ENCODE measurements at places on chromosomes 6 and 20. TPM values are rescaled to one million over a fixed set of nuclear protein-coding genes. Genes with fewer than 3 reads are reported as not detected.

The CDSN gene
- not detected for total RNA-seq

The PLEKHG1 gene
- total RNA-seq: 2.9 TPM

The TRIM39 gene
- 15.1 TPM for total RNA-seq

The SOD2 gene
- 84.8 TPM for total RNA-seq

The CEBPB gene
- 37.5 TPM for total RNA-seq

The MAFB gene
- total RNA-seq: 0.33 TPM

The SIRPD gene
- not detected for total RNA-seq

The OTOR gene
- total RNA-seq: not detected

The DEFB121 gene
- total RNA-seq: not detected

The KHDC3L gene
- not detected for total RNA-seq

- DNase-seq: no peak
Measured at GRCh38 chr6:92122746-92123145, 1296.6 kb downstream of the EPHA7 start.

GRCh38 chr6:55260181-55260580, 67.1 kb upstream of the GFRAL start:
- no peak for DNase-seq

- DNase-seq: no peak
Measured at GRCh38 chr20:14521016-14521415, 183.6 kb upstream of the FLRT3 start.

GRCh38 chr6:149888093-149888492, 9.8 kb downstream of the RAET1E start:
- no peak for DNase-seq

DNA sequence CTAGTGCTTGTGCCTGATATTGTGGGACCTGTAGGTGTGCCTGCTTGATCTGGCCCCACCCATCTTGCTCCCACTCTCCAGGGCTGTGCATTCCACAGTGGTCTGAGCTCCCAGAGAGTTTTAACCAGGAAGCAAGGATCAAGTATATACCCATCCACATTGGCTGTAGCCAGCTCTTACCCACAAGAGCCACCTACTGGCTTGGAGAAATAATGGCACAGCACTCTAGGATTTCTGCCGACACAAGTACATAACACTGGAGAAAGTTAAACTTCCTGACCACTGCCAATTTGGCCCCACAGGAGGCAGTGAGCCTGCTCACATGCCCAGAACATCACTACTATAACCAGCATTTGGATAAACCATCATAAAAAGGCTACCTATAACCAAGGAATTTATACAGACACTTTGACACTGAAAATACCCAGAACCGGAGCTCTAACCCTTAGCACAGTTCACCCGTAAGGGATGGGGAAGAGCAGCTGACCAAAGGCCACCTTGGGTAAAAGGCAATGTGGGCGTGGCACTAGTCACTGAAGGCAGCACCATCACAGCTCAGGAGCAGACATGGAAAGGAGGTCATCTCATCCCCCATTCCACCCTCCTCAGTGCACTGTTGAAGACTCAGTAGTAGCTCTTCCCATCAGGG, 440.4 kb downstream of the BTBD3 start:
- no peak for DNase-seq

DNA sequence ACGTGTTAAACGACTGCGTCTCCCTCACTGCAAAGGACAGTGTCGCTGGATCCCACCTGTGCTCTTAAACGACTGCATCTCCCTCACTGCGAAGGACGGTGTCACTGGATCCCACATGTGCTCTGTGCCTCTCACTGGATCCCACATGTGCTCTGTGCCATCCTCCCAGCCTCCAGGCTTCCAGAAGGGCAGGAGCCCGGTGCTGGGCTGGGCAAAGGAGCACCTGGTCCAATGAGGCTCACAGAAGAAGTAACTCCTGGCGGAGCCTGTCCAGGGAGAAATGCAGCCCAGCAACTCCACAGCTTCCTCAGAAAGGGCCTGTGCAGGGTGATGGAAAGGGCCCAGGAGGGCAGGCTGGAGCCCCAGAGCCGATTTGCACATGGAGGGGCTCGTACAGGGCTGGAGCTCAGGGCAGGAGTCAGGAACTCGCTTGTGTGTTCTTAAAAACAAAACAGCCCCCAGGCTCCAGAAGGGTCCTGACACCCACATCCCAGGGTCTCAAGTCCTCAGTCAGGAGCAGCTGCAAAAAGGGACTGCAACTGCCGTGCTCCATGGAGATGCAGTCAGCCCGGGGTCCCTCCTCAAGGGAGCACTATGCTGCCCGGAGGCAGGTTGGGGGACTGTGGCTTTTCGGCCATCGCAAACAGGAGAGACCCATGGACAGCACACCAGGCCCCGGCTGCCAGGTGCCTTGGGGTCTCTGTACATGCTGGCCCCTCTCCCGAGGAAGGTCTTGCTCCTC, 52.7 kb downstream of the DLL1 start:
- DNase-seq: no peak

DNA sequence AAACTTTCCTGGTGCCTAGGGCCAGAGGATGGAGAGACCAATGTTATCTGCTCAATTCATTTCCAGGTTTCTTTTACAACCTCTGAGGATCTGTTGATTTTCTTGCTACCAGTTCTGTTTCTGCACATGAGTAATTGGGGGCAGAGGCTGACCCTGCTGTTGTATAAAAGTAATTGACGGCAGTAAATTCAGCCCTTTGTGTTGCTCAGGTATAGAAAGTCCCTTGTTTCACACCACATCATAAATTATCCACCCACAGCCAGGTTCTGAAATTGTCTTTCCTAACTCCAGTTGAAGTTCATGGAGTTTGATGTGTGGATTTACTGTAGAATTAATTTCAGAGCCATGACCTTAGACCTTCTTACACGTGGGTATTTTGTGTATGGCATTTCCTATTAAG, 107.4 kb upstream of the GRIK2 start:
- no peak for DNase-seq

DNA sequence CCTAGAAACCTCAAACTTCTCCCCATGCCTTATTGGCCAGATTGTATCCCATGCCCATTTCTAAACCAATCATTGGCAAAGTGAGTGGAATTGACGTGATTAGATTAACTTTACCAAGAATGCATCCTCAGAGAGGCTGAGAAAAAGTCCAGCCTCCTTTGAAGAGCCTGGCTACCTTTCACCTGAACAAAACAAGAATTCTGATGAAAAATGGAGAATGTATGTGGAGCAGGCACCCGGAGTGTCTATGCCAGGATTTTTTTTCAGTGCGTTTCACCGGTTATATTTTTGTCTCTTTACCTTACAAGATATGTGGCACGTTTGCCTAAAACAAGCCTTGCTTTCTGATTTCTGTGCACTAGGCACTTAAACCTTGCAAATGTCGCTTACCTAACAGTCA, 6.1 kb upstream of the TRAM2 start:
- no peak for DNase-seq

- no peak for DNase-seq
Measured at GRCh38 chr20:17501701-17502100, 29.5 kb downstream of the BFSP1 start.

DNA sequence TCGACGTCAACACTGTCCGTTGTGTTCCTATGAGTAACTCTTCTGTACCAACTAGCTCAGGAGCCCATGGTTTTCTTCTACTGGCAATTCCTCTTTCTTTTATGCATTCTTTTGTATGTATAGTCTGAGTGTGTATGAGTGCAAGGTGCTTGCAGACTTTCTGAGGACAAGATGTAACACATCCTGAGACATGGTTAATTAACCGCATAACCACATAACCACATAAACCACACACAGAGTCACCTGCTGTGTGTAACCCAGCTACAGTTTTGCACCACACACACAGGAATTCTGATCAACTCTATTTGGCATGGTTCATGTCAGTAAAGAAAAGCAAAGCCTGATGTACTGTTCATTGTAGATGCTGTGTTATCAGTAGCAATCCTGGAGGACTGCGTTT, 98.6 kb downstream of the DACT2 start:
- DNase-seq: no peak

DNA sequence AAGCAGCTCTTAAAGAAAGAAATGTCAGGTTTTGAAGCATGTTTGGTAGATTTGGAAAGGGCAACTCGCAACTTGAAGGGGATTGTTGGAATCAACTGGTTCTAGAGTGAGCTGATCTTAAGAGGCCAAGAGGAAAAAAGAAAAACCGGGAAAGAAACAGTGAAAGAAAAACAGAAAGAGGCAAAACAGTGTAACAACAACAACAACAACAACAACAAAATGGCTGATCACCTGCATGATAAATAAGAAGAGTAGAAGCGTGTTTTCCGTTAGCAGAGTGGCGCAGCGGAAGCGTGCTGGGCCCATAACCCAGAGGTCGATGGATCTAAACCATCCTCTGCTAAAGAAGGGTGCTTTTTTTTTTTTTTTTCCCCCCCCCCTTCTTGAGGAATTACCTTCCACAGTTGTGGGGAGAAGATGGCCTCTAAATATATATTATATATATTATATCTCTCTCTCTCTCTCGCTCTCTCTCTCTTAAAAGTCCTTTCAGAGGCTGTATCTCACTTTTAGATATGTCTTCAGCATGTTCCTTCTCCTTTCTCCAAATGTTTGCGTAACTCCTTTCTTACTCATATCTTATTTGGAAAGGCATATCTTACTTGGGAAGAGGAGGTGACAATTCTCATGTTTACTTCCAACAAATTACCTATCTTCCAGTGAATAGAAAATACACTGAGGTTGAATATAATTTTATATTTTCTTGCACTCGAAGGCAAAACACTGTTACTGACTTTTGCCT, 134.4 kb downstream of the OR2B2 start:
- DNase-seq: no peak

GRCh38 chr6:168026925-168027324, 29.5 kb downstream of the KIF25 start:
- no peak for DNase-seq

DNA sequence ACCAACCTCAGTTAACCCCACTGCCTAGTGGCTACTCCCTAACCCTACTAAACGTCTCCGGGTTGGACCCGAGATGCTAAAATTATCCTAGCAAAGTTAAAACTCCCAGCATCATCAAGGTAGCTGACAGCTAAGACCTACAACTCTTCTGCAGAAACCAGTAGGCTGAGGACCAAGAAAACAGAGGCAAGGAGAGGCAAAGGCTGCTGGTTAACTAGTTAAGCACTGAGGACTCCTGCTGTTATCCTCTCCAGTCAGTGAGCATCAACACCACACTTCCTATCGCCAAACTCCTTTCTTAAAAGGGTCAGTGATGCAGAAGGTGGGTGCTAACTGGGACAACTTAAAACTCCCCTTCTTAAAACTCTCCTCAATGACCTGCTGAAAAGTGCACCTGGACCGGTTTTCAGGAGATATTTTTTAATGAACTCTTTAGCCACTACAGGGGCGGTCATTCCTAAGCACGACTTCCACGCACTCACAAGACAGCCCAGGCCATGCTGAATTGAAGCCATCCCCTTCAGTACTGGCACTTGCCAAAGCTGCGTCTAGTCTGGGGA, 1.7 kb downstream of the TRERF1 start:
- no peak for DNase-seq

DNA sequence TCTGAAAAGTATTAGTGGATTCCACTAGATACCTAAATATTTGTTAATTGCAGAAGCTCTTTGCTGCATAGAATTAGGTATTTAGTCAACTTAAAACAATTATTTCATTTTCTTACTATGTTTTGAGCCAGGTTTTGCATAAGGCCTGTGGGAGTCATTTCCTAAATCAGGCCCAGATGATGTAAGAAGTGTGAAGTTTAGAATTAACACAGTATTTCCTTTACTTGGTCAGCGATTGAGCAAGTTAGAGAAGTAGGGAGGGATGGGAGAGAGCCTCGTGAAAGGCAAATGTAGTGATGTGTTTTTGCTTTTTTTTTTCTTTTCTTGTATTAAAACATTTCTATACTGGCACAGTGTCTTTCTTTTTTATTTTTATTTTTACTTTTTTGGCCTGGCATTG, 711.1 kb downstream of the HDGFL1 start:
- DNase-seq: no peak
